ENCODE measurements at places on chromosomes 6 and 20.

DNA sequence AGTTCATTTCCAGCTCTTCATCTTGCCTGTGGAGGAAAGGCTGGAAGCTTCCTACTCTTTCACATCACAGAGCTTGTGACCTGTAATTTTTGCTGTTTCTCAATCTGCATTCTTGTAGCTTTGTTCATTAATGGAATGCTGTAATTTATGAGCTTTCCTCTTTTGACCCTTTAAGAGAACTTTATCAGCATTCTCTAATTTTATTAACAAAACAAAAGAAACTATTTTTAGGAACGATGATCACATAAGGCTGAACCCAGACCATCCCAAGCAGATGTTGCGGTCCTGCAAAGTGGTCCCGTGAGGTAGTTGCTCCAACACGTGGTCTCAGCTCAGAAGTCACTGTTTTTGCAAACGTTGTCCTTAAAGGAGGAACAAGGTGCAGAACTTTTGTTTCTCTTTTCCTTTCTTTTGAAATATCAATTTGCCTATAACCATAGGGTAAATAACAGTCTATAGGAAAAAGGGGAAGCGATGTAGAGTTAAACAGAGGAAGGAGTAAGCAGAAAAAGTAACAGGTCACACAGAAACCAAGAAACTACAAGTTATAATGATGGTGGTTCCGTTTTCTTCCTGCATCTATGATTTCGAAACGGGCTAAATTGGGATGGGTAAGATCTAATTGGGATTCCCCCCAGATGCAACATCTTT lies 121.3 kb upstream of the PHACTR1 start:
- peak; percentile 82 for DNase-seq

- no peak for DNase-seq
Observed at GRCh38 chr20:4836935-4837334, 115.2 kb downstream of the PRND start.

- DNase-seq, result no peak
Observed at GRCh38 chr6:32223258-32224235, at the start of gene NOTCH4. Gene NOTCH4 (minus strand): TSS chr6:32224067. CDS start chr6:32223928, 139 bp downstream.

DNA sequence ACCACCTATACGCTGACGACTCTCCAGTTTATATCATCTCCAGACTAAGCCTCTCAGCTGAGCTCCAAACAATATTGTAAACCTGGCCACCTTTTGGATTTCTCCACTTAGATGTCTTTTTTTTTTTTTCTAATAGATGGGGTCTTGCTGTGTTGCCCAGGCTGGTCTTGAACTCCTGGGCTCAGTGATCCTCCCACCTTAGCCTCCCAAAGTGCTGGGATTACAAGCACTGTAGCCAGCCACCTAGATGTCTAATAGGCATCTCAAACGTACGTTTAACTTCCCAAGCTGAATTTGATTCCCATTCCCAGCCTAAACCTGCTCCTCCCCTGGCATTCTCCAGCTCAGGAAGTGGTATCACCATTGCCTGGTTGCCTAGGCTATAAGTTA lies 5.2 kb downstream of the DDR1 start:
- no peak for DNase-seq

DNA sequence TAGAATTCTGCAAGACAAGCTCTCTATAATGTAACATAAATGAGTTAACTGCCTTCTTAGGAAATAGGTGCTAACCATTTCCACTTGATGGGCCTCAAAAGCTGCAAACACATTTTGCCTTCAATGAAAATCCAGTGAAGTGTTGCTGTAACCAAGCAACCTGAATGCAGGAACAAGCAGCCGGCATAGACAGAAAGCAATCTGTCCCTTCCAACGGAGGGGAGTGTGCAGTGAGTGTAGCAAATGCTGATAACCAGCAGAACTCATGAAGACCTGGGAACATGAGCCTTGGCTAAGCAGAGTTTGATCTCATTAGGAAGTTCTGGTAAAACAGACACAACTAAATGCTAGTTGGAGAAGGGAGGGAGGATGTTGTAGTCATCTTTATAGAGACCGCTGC lies 697.8 kb downstream of the KIF16B start:
- DNase-seq, result no peak

DNA sequence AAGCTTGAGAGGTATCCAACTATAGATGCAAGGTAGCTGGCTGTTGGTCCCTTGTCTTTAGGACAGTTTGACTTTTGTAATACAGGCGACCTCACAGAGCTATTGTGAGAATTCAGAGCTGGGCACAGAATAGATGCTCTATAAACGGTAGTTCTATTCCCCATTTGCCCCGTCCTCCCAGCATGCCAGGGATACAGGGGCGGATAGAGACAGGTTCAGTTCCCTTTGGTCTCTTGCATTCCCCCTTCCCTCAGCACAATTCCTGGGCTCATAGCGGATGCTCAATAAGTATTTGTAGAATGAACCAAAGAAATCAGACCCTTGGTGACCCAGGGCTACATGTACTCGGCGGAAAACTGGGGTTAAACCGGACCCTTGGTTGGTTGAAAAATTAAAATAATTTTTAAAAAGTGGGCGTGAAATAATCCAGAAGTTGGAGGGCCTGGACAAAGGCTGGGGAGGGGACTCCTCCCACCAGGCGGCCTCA lies 707 bp upstream of the TOP1 start:
- no peak for DNase-seq

DNA sequence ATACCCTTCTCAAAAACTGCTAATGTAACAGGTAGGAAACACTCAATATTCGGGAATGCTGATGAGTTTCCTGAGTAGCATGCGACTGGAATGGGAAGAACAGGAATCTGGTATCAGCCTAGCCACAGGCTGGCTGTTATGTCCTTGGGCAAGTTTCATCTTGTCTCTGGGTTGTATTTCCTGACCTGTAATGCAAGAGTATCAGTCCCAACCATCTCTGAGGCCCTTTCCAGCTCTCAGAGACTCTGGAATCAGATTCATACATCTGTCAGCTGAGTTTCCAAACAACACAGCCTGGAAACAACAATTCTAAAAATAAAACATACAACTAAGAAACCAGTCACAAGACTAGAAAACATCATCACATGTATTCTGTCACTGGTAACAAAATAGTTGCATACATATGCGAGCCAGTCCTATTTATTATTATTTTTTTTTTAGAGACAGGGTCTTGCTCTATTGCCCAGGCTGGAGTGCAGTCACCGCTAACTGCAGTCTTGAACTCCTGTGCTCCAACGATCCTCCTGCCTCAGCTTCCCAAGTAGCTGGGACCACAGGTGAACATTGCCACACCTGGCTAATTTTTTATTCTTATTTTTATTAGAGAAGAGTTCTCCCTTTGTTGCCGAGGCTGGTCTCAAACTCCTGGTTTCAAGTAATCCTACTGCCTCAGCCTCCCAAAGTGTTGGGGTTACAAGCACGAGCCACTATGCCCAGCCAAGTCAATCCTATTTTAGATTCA lies 16.7 kb upstream of the TFAP2A start:
- DNase-seq, result no peak

- DNase-seq, result peak; percentile 38
Observed at GRCh38 chr6:25010902-25011625, 75.3 kb upstream of the RIPOR2 start.

GRCh38 chr6:28489366-28490204 lies 26.0 kb downstream of the GPX6 start:
- DNase-seq, result no peak

DNA sequence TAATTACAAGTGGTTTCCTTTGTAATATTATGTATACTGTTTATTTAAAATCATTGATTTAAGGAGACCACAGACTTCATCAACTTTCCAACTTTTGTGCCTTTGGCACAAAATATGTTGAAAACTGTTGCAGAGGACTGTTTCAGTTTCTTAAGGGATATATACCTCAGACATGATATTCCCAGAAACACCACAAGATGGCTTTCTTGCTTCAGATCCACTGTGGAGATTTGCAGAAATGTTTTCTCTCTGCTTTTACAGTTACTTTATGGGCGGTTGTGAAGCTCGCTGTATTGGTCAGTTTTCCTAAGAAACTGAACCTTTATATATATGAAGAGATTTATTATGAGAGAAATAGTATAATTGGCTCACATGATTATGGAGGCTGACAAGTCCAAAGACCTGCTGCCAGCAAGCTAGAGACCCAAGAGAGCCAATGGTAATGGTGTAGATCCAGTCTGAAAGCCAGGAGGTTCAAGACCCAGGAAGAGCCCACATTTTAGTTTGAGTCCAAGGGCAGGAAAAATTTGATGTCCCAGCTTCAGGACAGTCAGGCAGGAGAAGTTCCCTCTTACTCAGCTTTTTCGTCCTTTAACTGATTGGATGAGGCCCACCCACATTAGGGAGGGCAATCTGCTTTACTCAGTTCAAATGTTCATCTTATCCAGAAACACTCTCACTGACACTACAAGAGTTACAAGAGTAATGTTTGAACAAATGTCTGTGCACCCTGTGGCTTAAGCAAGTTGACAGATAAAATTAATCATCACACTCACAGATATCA lies 12.8 kb downstream of the ME1 start:
- DNase-seq, result peak; percentile 79

- no peak for DNase-seq
Observed at GRCh38 chr20:58718121-58718563, 25.5 kb downstream of the NPEPL1 start.

DNA sequence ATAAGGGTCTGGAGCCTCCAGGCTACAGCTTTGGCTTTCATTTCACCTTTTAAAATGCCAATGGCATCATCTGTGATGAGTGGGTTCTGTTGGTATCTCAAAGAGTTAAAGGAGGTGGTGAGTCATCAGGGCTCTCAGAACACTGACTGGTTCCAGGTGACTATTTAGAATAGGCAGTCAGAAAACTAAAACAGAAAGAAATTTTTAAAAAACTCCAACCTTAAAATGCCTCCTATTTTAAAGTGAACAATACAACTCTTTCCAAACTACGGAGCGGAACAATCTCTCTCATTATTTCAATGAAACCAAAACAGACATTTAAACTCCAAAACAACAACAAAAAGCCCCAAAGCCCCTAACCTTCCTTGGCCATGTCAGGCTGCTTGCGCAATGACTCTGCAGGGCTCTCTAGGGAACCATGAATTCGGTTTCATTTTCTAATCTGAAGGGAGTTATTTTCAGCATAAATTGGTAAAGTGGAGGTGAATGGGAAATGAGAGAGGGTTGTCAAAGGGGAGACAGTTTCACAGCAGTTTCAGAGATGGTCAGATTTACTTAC lies 194.9 kb downstream of the KIF6 start:
- no peak for DNase-seq

GRCh38 chr20:58210398-58210747 lies 18.1 kb downstream of the ANKRD60 start:
- DNase-seq, result no peak

- no peak for DNase-seq
Observed at GRCh38 chr6:89148016-89148750, 2.3 kb downstream of the PM20D2 start.

GRCh38 chr6:23584134-23584763 lies 541.8 kb upstream of the NRSN1 start:
- no peak for DNase-seq

DNA sequence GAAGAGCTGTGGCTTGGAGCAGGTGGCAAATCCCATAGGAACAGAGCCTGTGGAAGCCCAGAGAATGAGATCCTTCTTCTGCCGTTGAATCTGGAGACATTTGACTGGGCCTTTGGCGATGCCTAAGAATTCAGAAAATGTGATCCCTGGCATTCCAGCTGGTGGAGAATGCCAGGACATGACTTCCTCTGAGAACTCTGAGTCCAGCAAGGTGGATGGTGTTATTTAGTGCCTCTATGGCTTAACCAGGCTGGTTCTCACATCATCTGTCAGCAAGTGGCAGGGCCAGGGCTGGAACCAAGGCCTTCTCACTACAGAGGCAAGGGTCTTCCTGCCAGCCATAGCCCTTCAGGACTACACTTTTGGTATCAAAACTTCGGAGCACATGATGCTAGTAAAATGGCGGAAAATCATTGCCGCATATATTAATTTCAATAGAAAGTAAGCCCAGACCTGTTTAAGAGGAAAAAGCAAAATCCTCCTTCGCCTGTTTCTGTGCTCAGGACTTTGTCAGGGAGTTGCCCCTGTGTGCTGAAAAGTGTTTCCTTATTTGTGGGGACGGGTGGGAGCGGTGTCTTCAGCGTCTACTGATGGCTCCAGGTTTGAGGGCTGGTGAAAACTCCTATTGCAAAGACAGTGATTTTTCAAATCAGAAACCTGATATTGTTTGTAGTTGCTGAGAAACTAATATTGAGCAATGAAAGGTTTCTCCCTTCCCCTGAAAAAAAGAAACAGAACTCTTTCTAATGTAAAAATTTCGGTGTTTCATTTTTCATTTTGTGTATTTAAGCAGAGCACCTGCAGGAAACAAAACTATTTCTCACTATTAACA lies 23.9 kb downstream of the DUSP22 start:
- no peak for DNase-seq

- no peak for DNase-seq
Observed at GRCh38 chr20:10605547-10606195, 68.1 kb downstream of the JAG1 start.

GRCh38 chr6:127439718-127440117 lies 19.5 kb downstream of the KIAA0408 start:
- no peak for DNase-seq

GRCh38 chr20:45325371-45325770 lies 17.3 kb upstream of the MATN4 start:
- no peak for DNase-seq

DNA sequence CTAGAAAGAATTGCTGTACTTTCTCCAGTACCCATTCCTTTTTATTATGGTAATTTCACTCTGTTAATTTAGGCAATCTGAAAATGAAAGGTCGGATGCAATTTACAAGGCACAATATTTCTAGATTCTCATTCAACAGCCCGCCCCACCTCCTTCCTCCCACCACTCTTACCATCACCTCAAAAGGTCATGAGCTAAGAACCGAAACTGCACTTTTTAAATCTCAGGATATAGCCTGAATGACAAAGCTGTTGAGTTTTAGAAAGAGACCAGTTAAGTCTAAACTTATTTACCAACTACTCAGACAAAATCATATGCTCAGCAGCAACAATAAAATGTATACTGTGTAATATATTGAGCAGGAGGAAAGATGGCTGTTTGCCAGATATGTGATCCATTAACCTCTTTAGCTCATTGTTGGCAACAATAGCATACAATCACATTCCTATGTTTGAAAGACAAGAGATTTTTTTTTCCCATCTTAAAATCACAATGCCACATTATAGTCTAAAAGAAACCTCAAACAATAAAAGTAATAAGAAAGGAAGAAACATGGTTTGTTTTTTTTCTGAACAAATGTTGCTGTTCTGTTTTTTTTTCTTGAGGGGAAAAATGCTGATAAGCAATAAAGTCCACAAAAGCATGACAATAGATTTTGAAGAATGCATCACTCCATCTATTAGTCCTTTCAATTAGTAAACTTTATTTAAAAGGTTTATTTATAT lies 1.6 kb upstream of the HS3ST5 start:
- no peak for DNase-seq

DNA sequence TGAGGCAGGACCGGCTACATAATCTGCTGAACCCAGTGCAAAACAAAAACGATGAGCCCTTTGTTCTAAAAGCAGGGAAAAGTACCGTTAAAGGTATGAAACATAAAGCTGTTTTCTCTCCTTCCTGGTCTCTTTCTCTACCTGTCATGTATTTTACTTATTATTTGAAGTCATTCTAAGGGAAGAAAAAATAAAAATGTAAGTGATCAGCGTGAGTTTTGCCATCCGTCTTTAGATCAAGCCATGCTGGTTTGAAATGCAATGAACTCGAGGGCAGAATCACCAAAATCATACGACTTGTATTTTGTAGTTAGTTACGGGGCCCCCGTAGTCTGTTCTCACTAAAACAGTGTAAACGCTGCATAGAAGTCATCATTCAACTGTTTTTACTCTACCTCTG lies 2.9 kb upstream of the BCAS1 start:
- DNase-seq, result no peak

Data from inflammatory macrophage treated with lipopolysaccharide for 1 hour (primary cell).